ENCODE measurements at places on chromosomes 11 and 22. TPM values are rescaled to one million over a fixed set of nuclear protein-coding genes. Genes with fewer than 3 reads are reported as not detected.

Gene IGSF9B
- 14.2 TPM for total RNA-seq

Gene RDX
- total RNA-seq, result 381 TPM

DNA sequence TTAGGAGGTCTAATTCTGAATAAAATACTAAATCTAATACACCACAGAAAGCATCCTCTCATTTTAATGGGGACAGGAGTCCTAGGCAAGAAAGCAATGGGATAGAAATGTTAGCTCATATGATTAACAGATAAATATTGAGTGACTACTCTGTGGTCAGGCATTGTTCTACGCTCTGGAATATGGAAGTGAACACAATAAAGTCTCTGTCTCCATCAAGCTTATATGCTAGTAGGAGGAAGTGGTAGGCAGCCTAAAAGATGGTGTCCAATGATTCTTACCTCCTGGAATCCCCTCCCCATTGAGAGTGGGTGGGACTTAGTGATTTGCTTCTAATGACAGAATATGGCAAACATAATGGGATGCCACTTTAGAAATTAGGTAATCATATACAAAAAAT is 160.3 kb upstream of the PDGFD start:
- no peak for DNase-seq

Gene ADAMTS15
- 0.99 TPM for total RNA-seq

Gene RASGRP2
- 2.0 TPM for total RNA-seq

DNA sequence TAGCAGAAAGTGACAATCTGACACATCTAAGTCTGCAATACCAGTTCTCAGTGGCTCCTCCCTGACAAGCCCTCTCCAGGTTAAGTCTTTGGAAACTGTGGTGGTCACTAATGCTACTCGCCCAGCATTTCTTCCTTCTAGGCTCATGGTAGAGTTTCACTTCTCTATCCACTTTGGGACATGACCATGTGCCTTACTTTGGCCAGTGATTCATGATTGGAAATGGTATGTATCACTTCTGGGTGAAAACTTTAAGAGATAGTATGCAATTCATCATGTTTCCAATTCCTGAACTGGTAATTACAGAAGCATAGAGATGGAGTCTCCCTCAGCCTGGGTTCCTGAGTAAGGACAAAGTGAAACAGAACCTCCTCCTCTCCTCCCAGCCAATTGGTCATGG is 151.5 kb upstream of the LMO1 start:
- DNase-seq, result no peak

Gene ELMOD1
- not detected for total RNA-seq

Gene KCNJ1
- total RNA-seq, result not detected

DNA sequence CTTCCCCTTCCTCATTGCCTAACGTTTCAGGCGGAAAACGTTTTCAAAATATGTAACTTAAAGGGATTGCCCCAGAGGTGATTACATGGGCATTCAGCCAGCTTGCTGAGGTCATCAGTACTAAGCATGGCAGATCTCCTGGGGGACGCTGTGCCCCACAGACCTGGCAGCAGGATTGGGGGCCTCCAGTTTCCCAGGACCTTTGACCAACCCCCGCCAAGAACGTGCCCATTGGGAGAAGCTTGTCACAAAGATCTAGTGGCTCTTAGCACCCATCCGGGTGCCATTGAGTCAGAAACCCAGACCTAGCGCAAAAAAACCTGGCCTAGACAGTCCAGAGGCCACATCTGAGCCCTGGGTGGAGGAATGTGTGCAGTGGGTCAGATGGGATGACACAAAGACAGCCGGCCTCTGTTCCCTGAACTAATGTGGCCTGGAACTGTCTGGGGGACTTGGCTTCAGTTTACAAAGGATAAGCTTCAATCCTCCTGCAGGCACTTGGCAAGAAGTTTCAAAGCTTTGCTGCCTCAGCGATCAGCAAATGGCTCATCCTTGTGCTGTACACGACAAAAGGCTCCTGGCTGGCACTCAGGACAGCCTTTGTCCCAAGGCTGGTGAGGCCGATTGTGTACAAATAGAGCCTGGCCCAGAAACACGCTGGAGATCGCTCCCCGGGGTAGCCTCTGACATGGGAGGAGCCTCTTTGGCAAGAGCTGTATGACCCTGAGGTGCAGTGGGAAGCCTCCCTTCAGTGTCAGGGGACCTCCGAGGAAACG is 9.5 kb downstream of the C1QTNF6 start:
- DNase-seq, result no peak

DNA sequence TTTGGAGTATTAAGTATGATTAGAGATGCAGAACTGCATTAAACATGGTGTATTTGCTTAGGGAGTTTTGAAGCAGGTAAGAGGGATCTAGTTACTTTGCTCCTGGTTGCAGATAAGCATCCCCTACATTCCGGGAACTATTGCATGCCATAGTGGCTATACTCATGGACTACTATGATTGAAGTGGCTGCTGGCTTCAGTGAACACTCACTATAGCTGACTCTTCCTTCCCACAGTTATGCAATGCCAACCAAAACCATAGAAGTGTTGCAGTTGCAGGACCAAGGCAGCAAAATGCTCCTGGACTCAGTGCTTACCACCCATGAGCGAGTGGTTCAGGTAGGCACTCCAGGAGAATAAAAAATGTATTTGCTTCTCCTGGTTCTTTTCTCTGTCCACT is 17.0 kb downstream of the COA4 start:
- DNase-seq, result no peak

GRCh38 chr11:76033699-76034098 is 172.6 kb downstream of the WNT11 start:
- DNase-seq, result no peak

- peak; percentile 26 for DNase-seq
These were observed 32.2 kb upstream of the AQP11 start for GRCh38 chr11:77557553-77557952.

Gene FERMT3
- total RNA-seq, result 99.4 TPM

GRCh38 chr22:40534379-40535188 is 101.9 kb downstream of the MRTFA start:
- DNase-seq, result peak; percentile 36

DNA sequence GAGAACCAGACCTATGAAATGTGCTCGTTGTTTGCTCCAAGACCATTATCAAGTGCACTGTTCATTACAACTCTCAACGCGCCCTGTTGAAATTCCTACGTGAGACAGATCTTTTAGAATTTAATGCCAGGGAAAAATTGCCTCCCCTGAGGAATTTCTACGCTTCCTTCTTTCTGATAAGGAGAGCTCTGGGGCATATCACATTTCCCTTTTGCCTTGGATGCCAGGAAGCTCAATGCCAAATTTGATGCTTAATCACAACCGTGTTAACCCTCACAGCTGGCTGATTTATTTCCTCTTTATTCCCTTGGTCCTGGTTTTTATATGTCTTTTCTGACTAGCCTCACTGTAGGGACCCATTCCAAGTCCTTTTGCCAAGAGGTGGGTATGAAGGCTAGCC is 109.4 kb downstream of the MICAL2 start:
- peak; percentile 4 for DNase-seq

- DNase-seq, result no peak
These were observed 90.4 kb downstream of the HIPK3 start for GRCh38 chr11:33347490-33348125.

DNA sequence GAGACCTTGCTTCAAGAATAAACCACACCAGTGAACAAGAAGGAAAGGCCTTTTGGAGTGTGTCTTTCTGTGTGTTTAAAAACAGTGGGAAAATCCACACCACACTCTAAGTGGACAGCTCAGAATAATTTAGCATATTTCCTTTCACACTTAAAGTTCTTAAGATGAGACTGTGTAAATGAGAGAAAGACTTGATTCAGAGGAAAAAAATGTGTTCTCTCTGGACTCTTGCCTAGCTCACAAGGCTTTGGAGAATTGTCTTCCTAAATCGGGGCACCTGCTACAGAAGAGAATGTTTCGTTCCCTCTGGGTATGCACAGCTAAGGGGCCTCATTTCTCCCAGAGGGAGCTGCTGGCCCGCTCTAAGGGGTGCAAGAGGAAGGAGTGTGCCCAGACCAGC is 28.4 kb upstream of the CRTAM start:
- DNase-seq, result peak; percentile 64

GRCh38 chr11:57230791-57231538 is 6.1 kb downstream of the APLNR start:
- no peak for DNase-seq

DNA sequence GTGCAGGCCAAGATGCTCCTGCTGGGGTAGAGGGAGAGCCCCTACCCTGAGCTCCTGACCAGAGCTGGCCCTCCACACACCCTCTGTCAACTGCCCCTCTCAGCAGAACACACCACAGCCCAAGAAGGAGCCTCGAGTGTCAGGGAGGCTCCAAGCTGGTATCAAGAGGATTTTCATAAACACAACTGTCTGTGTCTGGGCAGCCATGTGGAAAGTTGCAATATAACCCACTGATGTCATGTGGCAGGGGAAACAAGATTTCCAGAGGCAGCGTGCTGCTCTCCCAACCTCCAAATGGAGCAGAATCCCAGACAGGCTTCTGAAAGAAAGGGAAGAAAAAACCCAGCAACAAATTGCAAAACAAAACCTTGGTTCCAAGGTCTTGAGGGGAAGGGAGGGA is 569.9 kb downstream of the BUD13 start:
- no peak for DNase-seq

Gene MMP12
- 0.19 TPM for total RNA-seq

DNA sequence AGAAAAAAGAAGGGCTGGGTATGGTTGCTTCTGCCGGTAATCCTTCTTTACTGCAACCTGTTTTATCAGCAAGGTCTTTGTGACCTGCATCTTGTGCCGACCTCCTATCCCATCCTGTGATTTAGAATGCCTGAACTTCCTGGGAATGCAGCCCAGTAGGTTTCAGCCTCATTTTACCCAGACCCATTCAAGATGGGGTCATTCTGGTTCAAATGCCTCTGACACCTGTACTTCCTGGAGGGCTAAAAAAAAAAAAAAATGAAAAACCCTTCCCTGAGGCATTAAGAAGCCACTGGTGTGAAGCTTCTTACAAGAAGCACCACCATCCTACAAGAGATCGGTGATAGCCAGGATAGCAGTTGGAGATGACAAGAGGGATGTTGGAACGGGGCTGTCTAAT is 54.6 kb upstream of the TREH start:
- DNase-seq, result no peak

- DNase-seq, result peak; percentile 12
These were observed 458.9 kb upstream of the CADM1 start for GRCh38 chr11:115963156-115963555.

- no peak for DNase-seq
These were observed 30.4 kb downstream of the STIM1 start for GRCh38 chr11:3885855-3886254.

DNA sequence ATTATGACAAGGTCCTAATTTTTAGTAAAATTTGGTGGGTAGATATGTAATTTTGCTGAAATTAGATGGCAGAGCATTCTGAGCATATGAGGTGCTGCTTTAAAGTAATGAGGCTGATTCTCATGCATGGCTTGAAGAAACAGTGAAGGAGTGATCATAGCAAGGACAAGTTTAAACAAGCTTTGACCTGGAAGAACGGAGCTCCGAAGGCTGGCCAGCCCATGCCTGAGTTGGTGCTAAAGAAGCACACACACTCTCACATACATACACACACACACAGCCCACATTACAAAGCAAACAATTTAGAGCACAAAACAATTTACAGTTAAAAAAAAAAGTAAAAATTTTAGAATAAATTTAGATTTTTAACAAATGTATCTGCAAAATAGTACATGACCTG is 150.7 kb downstream of the DCDC1 start:
- DNase-seq, result no peak

Gene MFRP
- total RNA-seq, result not detected

DNA sequence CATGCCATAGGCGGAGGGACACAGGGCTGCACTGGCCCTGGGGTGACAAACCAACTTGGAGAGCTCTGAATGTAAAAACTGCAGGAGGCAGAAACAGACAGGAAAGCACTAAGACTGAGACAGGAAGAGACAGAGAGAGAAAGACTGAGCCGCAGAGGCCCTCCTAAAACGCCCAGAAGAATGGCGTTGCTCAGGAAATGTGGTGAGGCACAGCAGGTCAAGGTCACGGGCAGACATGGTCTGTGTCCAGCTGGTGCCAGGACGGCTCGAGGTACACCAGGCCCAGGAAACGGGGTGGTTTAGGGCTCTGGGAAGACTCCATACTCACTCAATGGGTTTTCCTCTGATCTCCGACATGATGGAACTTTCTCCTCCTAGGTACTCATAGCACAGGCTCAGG is 29.1 kb downstream of the MAFF start:
- no peak for DNase-seq

- DNase-seq, result no peak
These were observed 98.2 kb upstream of the IGLL5 start for GRCh38 chr22:22789233-22789921.

- no peak for DNase-seq
These were observed 359.0 kb downstream of the BRD1 start for GRCh38 chr22:49468487-49469198.

DNA sequence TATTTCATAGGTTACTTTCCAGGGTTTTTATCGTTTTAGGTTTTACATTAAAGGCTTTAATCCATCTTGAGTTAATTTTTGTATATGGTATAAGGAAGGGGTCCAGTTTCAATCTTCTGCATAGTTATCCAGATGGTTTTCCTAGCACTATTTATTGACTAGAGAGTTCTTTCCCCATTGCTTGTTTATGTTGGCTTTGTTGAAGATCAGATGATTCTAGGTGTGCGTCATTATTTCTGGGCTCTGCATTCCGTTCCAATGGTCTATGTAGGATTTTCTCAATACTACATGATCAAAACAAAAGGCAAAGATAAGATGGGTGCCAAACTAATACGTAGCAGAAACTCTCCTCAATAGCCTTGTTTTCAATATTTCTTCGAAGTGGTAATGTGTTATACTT is 14.3 kb upstream of the RIC3 start:
- no peak for DNase-seq

GRCh38 chr11:57727185-57727584 is 14.1 kb upstream of the SELENOH start:
- DNase-seq, result no peak

Gene RBFOX2
- 142 TPM for total RNA-seq

GRCh38 chr11:37465221-37465620 is 867.2 kb upstream of the RAG2 start:
- DNase-seq, result peak; percentile 69

Gene C11orf21
- not detected for total RNA-seq

- DNase-seq, result peak; percentile 41
These were observed 96.5 kb downstream of the ME3 start for GRCh38 chr11:86575927-86576326.

Gene SEC14L3
- not detected for total RNA-seq

Gene CNTN5
- 0.66 TPM for total RNA-seq

GRCh38 chr11:129911298-129911697 is 15.9 kb upstream of the NFRKB start:
- DNase-seq, result no peak

DNA sequence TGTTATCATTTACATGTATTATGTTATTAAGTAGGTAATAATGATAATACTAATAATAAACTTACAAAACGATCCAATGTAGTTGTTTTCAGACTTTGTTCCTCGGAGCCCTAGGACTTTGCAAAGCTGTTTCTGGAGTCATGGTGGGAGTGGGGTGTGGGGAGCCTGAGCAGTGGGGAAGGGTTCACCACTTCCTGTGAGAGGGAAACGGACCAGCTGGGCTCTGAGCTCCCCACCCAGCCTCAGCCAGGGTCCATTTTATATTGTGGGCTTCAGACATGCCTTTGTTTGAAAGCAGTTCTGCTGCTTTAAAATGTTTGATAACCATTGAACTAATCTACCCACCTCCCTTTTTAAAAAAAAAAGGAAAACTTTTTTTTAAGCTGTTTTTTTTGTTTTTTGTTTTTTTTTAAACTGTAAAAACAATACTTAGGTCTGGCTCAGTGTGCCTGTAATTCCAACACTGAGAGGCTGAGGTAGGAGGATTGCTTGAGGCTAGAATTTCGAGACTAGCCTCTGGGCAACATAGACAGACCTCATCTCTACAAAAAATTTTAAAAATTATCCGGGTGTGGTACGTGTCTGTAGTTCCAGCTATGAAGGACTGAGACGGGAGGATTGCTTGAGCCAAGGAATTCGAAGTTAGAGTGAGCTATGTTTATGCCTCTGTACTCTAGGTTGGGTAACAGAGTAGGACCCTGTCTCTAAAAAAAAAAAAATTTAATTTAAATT is 7.0 kb downstream of the SERPING1 start:
- peak; percentile 41 for DNase-seq
